Endodermal cell (in vitro differentiated cells): ENCODE measurements at places on chromosomes 5 and 9.
A peak's percentile ranks its signal among the peaks of the same experiment; 100 is the strongest.

DNA sequence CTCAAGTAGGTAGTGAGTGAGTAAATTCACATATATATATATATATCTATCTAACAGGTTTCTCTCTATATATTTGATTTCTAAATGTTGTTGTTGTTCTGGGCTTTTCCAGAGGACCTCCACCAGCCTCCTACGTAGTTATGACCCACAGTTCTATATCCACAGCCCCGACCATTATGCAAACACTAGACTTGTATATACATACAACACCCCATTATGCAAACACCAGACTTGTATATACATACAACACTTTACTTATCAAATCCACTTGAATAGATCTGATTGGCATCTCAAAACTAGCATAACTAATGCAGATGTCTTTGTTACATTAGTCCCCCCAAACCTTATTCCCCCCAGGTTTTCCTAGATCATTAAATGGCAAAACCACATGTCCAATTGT lies 108.7 kb downstream of the JAKMIP2 start:
- no peak for DNase-seq

GRCh38 chr5:128241051-128241695 lies 157.6 kb downstream of the SLC12A2 start:
- DNase-seq: no peak

- DNase-seq: no peak
These were observed 25.6 kb upstream of the ACTBL2 start for GRCh38 chr5:57508211-57508610.

GRCh38 chr5:65184780-65185179 lies 296.9 kb downstream of the ADAMTS6 start:
- DNase-seq: no peak

DNA sequence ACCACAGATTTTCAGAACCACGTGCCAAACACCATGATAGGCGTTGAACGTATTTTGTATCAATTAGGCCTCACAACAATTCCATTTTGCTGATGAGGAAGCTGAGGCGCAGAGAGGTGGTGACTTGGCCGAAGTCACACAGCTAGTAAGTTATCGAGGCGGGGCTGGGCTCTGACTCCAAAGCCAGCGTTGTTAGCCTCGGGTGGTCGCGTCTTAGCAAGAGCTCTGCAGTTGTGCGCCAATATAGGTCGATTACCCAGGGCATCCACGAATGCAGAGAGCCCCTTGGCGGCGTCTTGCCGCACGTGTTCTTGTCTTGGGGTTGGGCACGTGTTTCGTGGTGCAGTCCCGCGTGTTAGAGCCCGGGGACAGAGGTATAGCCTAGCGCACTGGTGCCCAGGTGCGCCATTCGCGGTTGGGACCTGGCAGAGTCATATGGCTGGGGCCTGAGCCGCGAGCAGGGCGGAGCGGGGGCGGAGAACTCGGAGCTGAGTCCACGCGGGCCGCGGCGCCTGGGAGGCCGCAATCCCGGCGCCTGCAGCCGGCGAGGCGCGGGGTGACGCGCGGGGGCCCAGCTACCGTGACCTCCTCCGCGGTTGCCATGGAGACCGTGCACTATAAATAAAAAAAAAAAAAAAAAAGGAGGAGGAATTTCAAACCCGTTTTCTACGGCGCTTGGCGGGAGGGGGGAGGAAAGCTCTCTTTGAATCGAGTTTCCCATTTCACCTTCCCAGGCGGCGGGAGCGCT lies 62.3 kb downstream of the CXXC5 start:
- peak; percentile 92 for DNase-seq

DNA sequence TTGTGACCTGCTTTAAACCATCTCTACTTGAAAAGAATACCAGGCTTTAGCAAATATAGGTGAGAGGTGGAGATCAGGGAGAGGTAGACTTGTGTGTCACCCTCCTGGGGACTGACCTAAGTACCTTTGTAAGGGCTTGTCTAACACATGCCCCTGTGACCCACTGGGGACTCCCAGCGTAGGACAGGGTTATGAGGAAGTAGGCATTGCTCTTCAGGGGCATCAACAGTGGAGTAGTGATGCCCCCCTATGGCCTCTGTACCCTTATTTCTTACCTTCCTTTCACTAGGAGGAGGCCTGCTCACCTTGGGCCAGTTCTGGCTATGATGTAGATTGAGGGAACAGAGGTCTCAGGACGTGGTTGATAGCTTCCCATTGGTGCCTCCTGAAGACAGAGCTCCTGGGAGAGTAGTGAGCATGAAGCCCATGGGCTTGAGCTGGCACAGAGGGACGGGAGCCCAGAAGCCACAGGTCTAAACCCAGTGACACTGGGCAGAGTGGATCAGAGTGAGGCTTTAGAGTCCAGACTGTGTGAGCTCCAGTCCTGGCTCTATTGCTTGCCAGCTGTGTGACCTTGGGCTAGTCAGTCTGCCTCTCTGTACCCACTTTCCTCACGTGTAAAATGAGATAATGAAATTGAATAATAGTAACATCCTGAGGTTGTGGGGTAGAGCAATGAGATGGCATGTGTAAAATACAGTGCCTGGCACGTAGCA lies 191.7 kb downstream of the AOPEP start:
- DNase-seq: peak; percentile 40

DNA sequence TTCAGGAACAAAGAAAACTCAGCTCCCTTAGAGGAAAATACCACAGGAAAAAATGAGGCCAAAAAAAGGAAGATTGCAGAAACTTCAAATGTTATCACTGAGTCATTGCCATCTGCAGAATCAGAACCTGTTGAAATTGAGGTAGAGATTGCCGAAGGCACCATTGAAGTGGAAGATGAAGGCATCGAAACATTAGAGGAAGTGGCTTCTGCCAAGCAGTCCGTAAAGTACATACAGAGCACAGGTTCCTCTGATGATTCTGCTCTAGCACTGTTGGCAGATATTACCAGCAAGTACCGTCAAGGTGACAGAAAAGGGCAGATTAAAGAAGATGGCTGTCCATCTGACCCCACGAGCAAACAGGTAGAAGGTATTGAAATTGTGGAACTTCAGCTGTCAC lies 30.8 kb upstream of the NIM1K start:
- DNase-seq: no peak

DNA sequence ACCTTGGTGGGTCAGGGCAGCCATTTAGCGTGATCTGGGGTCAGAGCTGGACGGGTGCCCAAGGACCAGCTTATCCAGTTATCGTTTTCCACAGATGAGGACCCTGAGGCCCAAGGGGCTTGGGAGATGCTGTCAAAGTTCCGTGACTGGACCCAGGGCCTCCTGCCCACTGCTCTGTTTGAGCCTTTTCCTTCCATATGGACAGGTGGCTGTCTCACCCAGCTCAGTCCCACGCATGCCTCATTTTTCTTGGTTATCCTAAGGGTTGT lies 56.5 kb downstream of the TRIP13 start:
- DNase-seq: no peak
